Kidney epithelial cell (primary cell): ENCODE measurements at places on chromosomes 6 and 20. TPM values are rescaled to one million over a fixed set of nuclear protein-coding genes. Genes with fewer than 3 reads are reported as not detected.
A peak's percentile ranks its signal among the peaks of the same experiment; 100 is the strongest.

- no peak for DNase-seq
Observed at GRCh38 chr20:1422753-1423152, 29.9 kb upstream of the FKBP1A start.

GRCh38 chr20:49560646-49561045 lies 7.3 kb downstream of the PTGIS start:
- DNase-seq = no peak

DNA sequence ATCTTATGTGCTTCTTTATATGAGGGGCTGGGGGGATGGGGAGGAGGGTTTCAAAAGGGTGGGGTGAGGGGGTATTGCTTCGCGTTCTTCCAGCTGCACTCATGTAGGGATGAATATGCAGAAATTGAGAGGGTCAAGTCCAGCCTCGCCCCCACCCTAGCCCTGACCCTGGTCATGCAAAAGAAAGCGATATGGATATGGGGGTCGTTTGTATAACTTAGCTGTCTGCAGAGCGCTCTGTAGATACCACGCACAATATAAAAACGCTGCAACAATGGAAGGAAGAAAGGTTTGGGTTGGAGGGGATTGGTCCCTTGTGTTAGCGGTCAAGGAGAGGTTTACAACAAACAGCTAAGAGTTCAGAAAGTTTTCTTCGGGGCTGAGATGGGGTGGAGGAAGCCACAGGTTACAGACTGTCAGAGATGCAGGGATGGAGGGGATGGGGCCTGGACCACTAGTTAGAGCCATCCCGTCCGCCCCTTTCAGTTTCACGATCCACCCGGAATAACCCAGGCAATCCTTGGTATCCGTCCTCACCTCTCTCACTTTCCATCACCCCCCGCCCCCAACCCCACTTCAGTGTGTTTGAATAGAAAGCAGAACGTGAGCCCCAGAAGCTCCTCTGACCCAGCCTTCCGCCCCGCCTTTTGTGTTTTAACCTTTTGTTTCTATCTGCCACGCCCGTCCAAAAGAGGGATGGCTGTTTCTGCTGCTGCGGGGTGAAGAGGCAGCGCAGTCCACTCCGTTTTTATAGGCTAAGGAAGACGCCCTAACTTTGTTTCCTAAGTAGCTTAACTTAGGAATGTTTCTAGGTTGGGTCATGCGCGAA lies 73.5 kb downstream of the SOX4 start:
- no peak for DNase-seq

GRCh38 chr20:34343458-34344211 lies 19.4 kb upstream of the ITCH start:
- no peak for DNase-seq

GRCh38 chr20:35020108-35020928 lies 64.7 kb downstream of the MYH7B start:
- DNase-seq = no peak

Gene PCK1
- under 0.01 TPM in 1 of 2 replicates, not detected in the other for total RNA-seq

Gene HACE1
- total RNA-seq = 11.2 and 18.9 TPM in 2 replicates

DNA sequence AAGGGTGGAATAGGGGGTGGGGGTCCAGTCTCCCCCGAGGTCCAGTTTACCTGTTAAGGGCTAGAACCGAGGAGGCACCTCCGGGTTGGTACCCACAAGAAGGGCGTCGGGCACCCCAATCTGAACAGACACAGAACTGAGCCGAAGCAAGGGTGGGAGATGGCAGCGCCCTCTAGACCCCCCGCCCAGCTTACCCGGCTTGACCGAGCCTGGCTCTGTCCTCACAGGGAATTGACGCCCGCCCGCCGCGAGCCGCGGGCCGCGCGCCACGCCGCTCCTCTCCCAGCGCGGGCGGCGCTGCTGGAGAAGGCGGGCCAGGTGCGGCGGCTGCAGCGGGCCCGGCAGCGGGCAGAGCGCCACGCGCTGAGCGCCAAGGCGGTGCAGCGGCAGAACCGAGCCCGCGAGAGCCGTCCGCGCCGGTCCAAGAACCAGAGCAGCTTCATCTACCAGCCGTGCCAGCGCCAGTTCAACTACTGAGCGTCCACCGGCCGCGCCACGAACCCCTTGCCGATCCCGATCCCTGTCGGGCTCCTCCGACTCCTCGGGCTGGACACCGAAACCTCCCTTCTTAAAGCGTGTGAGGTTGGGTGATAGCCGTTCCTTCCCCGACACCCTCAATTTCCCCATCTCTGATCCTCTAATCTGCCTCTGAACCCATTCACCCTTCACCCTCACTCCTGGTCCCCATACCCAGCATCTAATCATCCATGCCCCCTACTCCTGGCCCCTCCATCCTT lies 5.9 kb downstream of the TP53INP2 start:
- no peak for DNase-seq

Gene UBR2
- 13.1 and 14.4 TPM in 2 replicates for total RNA-seq

GRCh38 chr6:45946352-45946751 lies 69.3 kb downstream of the CLIC5 start:
- DNase-seq = no peak

Gene SYTL3
- 3.1 and 3.6 TPM in 2 replicates for total RNA-seq

DNA sequence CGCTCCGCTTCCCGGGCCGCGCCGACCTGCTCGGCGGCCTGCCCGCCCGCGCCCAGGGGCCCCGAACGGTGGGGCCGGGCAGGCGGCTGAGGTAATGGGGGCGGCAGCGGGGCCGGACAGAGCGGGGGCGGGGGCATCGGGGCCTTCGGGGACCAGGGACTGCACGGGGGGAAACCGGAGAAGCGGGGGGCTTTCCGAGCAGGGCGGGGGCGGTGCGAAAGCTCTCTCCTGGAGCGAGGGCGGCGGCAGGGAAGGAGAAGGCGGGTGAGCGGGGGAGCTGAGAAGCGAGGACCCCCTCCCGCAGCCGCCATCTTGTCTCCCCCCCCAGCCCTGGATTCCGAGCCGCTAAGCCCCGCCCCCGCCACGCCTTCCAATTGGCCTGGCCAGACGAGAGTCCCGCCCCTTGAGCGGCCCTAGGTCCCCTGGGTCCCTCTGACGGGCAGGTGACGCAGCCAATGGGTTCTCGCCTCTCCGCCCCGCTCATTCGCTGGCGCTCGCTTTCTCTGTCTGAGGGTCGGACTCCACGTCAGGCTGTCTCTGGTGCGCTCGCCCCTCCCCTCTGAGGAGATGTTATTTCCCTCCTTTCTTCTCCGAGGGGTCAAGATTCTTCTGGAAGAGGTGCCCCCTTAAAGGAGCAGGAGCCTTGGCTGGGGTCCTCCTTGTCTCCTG lies 470 bp downstream of the BRPF3 start:
- peak; percentile 81 for DNase-seq

- DNase-seq = no peak
Observed at GRCh38 chr20:14664101-14664500, 326.7 kb upstream of the FLRT3 start.
